ENCODE measurements at places on chromosomes 1 and 21.

DNA sequence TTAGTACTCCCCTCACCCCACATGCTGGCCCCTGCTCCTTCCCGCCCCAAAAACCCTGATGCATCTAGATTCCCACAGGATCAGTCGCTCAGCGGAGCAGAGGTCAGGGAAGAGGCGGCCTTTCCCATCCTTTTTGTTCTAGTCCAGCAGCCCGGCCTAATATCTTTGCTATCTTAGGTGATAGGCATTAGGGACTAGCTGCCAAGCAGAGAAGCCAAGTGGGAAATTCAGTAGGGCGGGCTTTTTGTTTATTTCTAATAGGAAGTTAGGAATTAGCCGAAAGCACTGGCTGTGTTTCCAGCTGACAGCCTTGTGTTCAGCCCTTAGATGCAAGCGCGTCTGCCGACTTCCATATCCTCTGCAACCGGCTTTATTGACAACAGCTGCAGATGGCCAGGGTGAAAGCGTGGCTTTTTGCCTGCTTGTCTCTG lies 59.0 kb upstream of the BCAR3 start:
- DNase-seq = no peak
- no peak overlapping the region for H3K27ac ChIP-seq
- H3K36me3 ChIP-seq = no peaks in the 10 kb centered on the region
- H3K4me3 ChIP-seq = no peak overlapping the region
- H3K4me1 ChIP-seq = no peaks in the 10 kb centered on the region

DNA sequence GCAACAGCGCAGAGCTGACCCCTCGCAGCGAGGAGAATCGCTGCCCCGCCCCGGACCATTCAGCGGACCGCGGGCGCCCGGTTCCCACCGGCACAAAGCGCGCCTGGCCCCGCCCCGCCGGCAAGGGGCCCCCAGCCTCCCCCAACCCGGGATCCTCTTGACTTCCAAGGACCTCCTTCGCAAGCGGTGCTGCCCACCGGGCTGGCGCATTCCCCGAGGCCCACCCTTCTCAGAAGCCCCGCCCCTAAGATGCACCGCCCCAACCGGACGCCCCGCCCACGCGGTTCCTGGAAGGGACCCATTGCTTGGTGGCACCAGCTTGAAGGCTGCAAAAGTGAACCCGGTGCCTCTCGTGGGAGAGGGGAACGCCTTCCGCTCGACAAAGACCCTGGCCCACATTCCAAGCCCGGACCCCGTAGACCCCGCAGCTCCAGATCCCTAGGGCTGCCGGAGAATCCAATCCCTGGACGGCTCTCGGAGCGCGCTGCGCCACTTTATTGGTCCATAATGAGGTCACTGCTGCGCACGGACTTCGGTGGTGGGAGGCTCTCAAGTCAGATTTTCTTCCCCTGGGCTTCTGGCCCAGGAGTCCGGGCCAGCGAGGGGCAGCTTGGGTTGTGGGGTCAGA lies 2.0 kb downstream of the HES3 start:
- H3K36me3 ChIP-seq = peaks cover 14% of the 10 kb centered on the region
- no peak for DNase-seq
- H3K4me1 ChIP-seq = peaks cover 7% of the 10 kb centered on the region
- H3K4me3 ChIP-seq = peak overlapping the region; percentile 76
- H3K27ac ChIP-seq = no peak overlapping the region
- peaks cover 73% of the 10 kb centered on the region for H3K27me3 ChIP-seq

GRCh38 chr1:77175230-77175844 lies 43.9 kb downstream of the PIGK start:
- no peaks in the 10 kb centered on the region for H3K4me1 ChIP-seq
- no peak overlapping the region for H3K27ac ChIP-seq
- no peaks in the 10 kb centered on the region for H3K27me3 ChIP-seq
- no peak for DNase-seq
- peaks cover 4% of the 10 kb centered on the region for H3K36me3 ChIP-seq

- H3K4me3 ChIP-seq = peak overlapping the region; percentile 96
- H3K4me1 ChIP-seq = peaks cover 57% of the 10 kb centered on the region
- peak overlapping the region; percentile 100 for H3K27ac ChIP-seq
Observed at GRCh38 chr21:41363370-41364270, 1.8 kb downstream of the MX2 start.
